ENCODE measurements at places on chromosomes 7 and 10. TPM values are rescaled to one million over a fixed set of nuclear protein-coding genes. Genes with fewer than 3 reads are reported as not detected.
A peak's percentile ranks its signal among the peaks of the same experiment; 100 is the strongest.

MLXIPL gene
- 17.4 TPM for total RNA-seq

DNA sequence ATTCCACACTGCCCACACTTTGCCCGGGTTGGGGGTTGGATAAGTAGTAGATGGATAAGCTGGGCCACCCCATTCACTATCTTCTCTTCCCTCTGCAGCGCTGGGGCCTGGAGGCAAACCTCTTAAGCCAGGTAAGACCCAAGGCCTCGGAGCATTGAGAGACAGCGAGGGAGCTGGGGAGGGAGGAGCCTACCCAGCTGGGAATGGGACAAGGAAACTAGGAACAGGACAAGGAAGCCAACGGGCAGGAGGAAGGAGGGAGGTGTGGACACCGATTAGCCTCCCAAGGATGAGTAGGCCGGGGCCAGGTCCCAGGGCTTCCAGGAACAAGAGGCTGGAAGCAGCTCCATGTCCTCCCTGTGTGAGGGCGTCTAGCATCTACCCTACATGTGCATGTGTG is 9.6 kb downstream of the ELN start:
- no peak for DNase-seq
- H3K4me1 ChIP-seq: peaks cover 38% of the 10 kb centered on the region
- H3K4me3 ChIP-seq: no peak overlapping the region
- H3K36me3 ChIP-seq: peaks cover 6% of the 10 kb centered on the region
- no peaks in the 10 kb centered on the region for H3K27me3 ChIP-seq

DNA sequence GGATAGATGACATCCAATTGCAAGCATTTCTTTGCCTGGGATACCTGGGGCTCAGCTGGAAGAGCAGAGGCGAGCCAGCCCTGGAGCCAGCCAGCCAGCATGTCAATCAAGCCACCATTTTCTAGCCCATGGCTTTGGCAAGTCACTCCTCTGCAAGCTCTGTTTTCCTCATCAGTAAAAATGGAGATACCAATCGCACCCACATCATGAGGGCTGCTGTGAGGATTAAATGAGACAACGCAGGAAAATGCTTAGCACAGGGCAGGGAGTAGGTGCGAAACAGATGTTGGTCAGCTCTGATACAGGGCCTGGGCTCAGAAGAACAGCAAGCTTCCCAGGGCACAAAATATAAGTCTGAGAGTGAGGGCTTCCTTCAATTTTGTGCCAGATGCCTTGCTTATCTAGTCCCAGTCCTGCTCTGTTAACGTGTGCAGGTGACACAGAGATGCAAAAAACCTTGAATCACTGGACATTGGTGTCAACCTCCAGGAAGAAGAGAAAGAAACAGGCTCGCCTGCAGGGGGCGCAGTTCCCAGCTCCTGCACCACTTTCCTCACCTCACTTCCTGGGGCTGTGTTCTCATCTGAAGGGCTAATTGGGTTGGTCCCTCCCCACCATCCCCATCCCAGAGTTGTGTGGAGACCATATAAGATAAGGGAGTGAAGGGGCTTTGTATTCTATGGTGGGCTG is 72.8 kb upstream of the CACUL1 start:
- no peaks in the 10 kb centered on the region for H3K27me3 ChIP-seq
- no peak for DNase-seq

- no peak overlapping the region for H3K4me3 ChIP-seq
- no peak overlapping the region for H3K27ac ChIP-seq
- no peaks in the 10 kb centered on the region for H3K27me3 ChIP-seq
- no peak for DNase-seq
- peaks cover 12% of the 10 kb centered on the region for H3K4me1 ChIP-seq
- no peaks in the 10 kb centered on the region for H3K36me3 ChIP-seq
Observed at GRCh38 chr10:5556576-5556975, 31.8 kb downstream of the CALML3 start.

DNA sequence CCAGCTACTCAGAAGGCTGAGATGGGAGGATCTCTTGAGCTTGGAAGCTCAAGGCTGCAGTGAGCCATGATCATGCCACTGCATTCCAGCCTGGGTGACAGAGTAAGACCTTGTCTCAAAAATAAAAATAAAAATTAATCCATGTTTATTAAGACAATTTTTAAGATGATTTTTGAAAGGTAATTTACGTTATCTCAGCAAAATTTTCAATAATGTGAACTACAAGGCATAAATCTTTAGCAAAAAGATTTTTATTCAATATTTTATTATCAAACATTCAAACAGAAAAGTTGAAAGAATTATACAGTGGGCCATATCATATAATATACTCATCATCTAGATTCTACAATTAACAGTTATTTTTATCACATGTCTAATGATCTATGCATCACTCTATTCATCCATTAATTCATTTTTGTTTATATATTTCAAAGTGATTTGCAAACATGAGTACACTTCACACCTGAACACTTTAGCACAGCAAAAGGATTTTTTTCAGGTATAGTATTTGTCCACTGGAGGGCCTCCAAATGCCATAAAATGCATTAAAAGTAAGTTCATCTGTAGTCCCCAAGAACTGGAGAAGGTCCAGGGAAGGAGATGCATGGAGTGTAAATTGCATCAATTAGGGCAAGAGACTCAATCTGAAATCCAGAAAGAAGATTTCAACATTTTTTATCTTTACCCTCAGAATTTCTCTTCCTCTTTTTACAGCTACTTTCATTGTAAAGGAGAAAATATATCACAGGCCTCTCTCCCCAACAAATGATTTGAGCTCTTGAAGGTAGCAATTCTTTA is 38.6 kb upstream of the RSBN1L start:
- no peaks in the 10 kb centered on the region for H3K36me3 ChIP-seq
- H3K4me3 ChIP-seq: no peak overlapping the region
- H3K27ac ChIP-seq: no peak overlapping the region
- peak; percentile 77 for DNase-seq
- H3K27me3 ChIP-seq: no peaks in the 10 kb centered on the region
- no peaks in the 10 kb centered on the region for H3K4me1 ChIP-seq

DNA sequence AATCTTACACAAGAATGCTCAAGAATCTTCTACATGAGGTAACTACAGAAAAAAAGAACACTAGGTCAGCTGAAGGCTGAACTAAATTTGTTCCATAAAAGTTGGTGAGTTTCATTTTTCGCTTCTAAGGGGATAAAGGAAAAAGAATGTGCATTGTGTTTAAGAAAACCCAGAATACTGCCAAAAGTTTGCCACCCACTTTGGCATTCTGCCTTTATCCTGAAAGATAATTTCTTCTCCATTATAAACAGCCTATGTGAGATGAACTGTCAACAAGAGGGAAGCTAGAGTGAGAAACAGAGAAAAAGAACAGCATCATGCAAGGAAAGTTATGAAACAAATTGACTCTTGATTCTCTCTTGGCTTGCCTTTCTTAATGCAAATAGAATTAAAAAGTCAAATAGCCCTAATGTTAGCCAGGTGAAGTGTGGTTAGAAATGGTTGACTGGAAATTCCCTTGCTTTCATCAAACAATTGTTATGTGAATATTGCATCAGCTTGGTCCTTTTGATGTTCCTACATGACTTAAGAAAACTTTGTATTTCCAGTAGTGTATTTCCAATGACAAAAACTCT is 25.8 kb downstream of the STEAP1 start:
- peak; percentile 53 for DNase-seq
- peak overlapping the region; percentile 70 for H3K27ac ChIP-seq
- H3K4me3 ChIP-seq: peak overlapping the region; percentile 8
- H3K27me3 ChIP-seq: no peaks in the 10 kb centered on the region

ADAM8 gene
- 1.2 TPM for total RNA-seq

OIT3 gene
- not detected for total RNA-seq

DNA sequence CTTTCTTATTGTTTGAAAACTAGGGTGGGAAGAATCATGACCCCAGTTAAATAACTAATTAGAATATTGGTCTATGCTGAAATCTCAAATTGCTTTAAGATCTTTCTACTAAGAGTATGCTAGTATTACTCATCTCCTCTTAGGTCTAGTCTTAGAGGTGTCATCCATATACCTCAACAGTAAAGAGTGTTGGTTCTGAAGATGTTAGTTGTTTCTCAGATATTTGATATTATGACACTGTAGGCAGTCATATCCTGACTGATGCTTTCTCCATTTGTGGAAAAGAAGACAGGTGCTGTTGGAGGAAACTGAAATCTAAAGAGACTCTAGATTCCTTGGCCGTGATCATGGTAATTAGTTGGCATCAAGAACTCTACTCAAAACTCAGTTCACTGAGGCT is 21.2 kb downstream of the BPGM start:
- DNase-seq: no peak
- no peak overlapping the region for H3K27ac ChIP-seq
- H3K4me3 ChIP-seq: no peak overlapping the region
- no peaks in the 10 kb centered on the region for H3K27me3 ChIP-seq
- H3K36me3 ChIP-seq: no peaks in the 10 kb centered on the region
- peaks cover 23% of the 10 kb centered on the region for H3K4me1 ChIP-seq

FFAR4 gene
- total RNA-seq: not detected

LRMDA gene
- total RNA-seq: not detected

SLC18A3 gene
- 0.28 TPM for total RNA-seq

CFAP46 gene
- total RNA-seq: 1.3 TPM

- no peaks in the 10 kb centered on the region for H3K4me1 ChIP-seq
- no peak for DNase-seq
Observed at GRCh38 chr10:126290232-126290631, 98.0 kb downstream of the ADAM12 start.

- H3K36me3 ChIP-seq: no peaks in the 10 kb centered on the region
- H3K27ac ChIP-seq: no peak overlapping the region
- H3K4me3 ChIP-seq: no peak overlapping the region
- peaks cover 31% of the 10 kb centered on the region for H3K4me1 ChIP-seq
- no peaks in the 10 kb centered on the region for H3K27me3 ChIP-seq
Observed at GRCh38 chr10:34177445-34177844, 637.7 kb downstream of the PARD3 start.

- no peak overlapping the region for H3K4me3 ChIP-seq
- DNase-seq: no peak
- H3K27ac ChIP-seq: no peak overlapping the region
Observed at GRCh38 chr10:124762281-124762680, 18.1 kb upstream of the FAM53B start.

- no peak overlapping the region for H3K27ac ChIP-seq
- H3K4me3 ChIP-seq: no peak overlapping the region
- H3K36me3 ChIP-seq: no peaks in the 10 kb centered on the region
Observed at GRCh38 chr10:59625721-59626522, 83.7 kb downstream of the SLC16A9 start.

- H3K27ac ChIP-seq: no peak overlapping the region
- no peaks in the 10 kb centered on the region for H3K27me3 ChIP-seq
- no peak for DNase-seq
- no peaks in the 10 kb centered on the region for H3K36me3 ChIP-seq
- H3K4me1 ChIP-seq: peaks cover 52% of the 10 kb centered on the region
Observed at GRCh38 chr10:35369049-35369611, 32.8 kb downstream of the CCNY start.

DCLRE1C gene
- total RNA-seq: 14.6 TPM

GRCh38 chr7:1940402-1940786 is 270.3 kb downstream of the ELFN1 start:
- no peak overlapping the region for H3K4me3 ChIP-seq
- H3K4me1 ChIP-seq: peaks cover 12% of the 10 kb centered on the region
- no peak overlapping the region for H3K27ac ChIP-seq
- no peaks in the 10 kb centered on the region for H3K36me3 ChIP-seq
- no peak for DNase-seq

POMZP3 gene
- total RNA-seq: 32.2 TPM

DNA sequence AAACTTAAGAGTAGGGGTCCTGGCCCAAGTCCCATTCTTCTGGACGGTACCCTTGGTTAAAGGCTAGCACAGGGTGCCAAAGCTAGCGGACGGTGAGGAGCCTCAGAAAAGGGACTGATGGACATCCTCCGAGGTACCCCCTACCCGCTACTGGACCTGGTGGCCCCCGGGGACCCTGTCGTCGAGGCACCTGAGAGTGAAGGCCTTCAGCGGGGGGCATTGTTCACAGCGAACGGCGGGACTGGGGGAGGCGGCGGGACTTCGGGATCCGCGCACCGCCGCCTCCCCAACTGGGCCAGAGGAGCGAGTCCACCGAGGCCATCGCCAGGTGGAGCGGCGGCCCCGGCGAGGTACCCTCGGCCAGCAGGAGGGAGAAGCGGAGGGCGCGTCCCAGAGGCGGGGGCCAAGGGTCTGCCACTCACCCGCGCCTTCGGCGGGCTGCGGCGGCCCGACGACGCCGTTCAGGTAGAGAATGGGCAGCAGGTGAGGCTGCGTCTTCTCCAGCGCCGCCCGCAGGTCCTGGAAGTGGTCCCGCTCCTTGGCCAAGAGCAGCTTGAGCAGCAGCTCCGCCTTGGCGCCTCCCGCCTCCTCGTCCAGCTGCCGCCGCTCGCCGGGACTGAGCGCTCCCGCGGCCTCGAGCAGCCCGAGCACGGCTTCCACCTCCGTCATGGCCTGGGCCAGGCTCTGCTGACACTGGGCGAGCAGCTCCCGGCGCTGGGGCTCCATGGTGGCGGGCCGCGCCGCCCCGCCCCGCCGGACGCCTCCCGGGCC is 575 bp downstream of the DLG5 start:
- DNase-seq: peak; percentile 42
- peaks cover 16% of the 10 kb centered on the region for H3K4me1 ChIP-seq
- no peaks in the 10 kb centered on the region for H3K27me3 ChIP-seq

GRCh38 chr10:75935240-75935639 is 503.8 kb downstream of the LRMDA start:
- no peak overlapping the region for H3K4me3 ChIP-seq
- H3K27me3 ChIP-seq: peaks cover 23% of the 10 kb centered on the region
- no peak overlapping the region for H3K27ac ChIP-seq
- no peaks in the 10 kb centered on the region for H3K36me3 ChIP-seq
- no peak for DNase-seq

Measured in A673 (cell line).